Right lobe of liver (tissue), 6 donors: ENCODE measurements at places on chromosomes 5 and 9.

DNA sequence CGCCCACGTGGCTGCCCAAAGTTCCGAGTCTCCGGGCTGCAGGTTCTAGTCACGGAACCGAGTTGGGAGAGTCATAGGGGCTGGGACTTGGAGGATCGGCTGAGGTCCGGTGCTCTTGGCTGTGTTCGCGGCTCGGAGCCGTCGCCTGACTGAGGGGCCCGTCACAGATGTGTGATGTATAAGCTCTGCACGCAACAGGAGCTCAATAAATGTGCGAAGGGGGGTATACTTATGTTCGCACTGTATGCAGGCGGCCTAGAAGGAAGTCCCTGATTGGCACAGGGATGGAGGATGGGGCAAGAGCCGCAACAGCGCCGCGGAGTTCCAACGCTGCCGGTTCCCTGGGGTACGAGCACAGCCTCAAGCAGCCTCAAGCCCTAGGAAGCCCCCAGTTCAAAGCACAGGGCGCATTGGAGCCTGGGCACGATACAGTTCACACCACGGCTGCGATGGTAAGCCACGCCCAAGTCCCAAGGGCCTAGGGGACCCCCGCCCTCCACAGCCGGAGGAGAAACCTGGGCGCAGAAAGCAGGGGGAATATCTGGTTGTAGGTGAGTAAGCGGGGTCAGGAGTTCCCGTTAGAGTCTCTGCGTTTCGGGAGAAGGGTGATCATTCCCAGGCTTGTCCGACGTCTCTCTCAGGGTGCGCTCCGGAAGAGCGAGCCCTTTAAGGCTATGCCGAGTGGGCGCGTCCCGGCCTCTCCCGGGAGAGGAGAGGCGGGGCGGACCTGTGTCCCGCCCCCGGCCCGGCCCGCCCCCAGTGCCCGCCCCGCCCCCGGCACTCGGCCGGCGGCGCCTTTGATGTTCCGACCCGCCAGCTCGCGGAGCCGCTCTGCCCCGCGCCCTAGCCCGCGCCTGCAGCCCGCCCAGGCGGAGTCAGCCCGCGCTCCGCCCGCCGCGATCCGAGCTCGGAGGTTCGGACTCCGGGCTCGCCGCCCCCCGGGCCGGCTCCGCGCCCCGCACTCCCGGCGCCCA is at the start of gene TCF7:
TSS of gene TCF7 (plus strand) at position 780 of the 974 bp plus-strand sequence. CDS start 226 bp downstream, outside the sequence.
- DNase-seq = peak; percentile 89

- DNase-seq = peak; percentile 96
These were observed 947 bp upstream of the LNPEP start for GRCh38 chr5:96934708-96935558.

GRCh38 chr5:73826301-73827105 is 200.5 kb downstream of the ARHGEF28 start:
- DNase-seq = no peak

GRCh38 chr5:132012371-132013005 is 1.0 kb upstream of the ACSL6 start:
- peak; percentile 25 for DNase-seq

GRCh38 chr5:146051678-146052077 is 53.7 kb downstream of the PLAC8L1 start:
- no peak for DNase-seq
